ENCODE measurements at places on chromosomes 2 and 18.

DNA sequence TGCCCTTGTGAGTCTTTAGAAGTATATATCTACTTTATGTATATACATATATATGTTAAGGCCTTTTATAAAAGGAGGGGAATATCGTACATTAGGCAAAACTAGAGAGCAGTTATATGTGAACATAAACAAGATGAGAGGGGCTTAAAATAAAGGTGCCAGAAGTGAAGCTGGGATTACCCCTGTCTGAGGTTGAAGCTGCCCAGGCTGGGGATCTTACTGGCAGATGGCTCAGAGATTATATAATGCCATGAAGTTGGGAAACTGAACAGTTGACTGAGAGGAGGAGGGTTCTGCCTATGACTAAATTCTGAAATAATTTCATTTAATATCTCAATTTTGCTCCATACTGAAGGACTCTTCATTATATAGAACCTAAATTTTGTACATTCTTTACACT is 6.0 kb downstream of the PNO1 start:
- no peak for DNase-seq

DNA sequence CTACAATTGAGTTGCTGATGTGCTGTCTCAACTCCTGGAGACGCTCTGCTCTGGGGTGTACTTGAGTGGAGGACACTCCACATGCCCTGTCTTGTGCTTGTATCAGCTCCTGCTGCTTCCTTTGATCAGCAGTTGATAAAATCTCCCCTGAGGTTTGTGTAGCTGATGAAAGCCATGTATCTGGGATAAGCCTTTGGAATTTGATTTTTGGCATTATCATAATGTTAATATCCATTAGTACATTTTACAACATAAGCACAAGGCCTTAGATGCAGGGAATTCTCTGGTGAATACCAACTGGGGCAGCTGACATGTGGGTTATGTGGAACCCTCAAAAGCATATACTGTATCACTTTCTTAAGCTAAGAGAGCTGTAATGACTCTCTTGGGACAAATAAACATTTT is 222.7 kb upstream of the ITGA4 start:
- no peak for DNase-seq

GRCh38 chr2:229610333-229610732 is 104.0 kb downstream of the DNER start:
- no peak for DNase-seq

GRCh38 chr2:216235896-216236295 is 126.7 kb downstream of the XRCC5 start:
- no peak for DNase-seq

DNA sequence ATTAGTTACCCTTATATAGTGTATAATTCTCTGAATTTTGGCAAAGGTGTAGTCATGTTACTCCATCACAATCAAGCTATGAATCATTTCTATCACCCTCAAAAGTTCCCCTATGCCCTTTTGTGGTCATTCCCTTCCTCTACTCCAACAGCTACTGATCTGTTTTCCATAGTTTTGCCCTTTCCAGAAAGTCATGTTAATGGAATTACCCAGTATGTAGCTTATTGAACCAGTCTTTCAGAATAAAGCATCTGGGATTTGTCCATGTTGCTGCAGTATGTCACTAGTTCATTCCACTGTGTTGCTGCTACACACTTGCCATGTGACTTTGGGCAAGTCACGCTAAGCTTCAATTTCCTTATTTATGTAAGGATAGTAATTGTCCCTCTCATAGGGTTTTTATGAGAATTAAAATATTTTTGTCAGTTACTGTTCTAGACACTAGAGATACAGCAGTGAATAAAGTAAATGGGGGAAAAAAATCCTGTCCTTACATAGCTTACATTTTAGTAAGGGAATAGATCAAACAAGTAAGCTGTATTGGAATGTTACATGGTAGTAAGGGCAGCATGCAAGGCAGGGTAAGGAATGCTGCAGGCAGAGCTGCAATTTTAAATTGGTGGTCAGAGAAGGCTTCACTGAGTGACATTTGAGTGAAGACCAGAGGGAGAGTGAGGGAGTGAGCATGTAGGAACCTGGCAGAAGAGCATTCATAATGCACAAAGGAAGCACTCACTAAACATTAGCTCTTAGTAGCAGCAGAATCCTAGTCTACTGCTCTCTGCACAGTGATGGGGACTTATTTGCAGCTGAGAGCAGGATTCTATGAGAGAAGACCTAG is 80.3 kb upstream of the TSPYL6 start:
- DNase-seq: no peak

GRCh38 chr18:35756506-35757117 is 175.1 kb downstream of the GALNT1 start:
- DNase-seq: peak; percentile 55

- no peak for DNase-seq
Observed at GRCh38 chr18:50836521-50836957, 16.7 kb upstream of the MRO start.

DNA sequence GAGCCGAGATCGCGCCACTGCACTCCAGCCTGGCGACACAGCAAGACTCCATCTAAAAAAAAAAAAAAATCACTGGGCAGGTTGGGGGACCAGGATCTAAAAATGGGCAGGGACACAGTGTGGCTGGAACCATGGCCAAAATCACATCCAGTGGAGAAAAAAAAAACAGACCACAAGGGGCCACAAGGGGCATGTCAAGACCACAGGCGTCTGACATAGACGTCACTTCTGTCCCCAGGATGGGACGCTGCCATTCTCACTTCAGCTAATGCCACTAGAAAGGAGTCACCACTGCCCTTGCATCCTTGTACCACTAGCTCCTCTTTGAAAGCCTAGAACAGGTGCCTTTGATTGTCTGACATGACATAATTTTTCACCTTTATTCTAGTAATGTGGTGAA is 2.5 kb upstream of the POMC start:
- DNase-seq: no peak

DNA sequence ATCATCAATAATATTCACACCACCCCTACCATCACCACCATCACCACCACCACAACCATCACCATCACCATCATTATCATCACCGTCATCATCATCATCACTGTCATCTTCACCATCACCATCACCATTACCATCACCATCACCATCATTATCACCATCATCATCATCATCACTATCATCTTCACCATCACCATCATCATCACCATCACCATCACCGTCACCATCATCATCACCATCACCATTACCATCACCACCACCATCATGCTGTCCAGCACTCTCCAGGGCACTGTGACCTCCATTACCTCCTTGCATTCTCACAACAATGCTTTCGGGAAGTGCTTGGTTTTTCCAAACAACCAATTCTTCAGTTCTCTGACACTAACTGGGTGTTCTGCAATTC is 13.1 kb upstream of the TEX44 start:
- DNase-seq: no peak

- no peak for DNase-seq
Observed at GRCh38 chr2:84427235-84428138, 31.6 kb downstream of the SUCLG1 start.

DNA sequence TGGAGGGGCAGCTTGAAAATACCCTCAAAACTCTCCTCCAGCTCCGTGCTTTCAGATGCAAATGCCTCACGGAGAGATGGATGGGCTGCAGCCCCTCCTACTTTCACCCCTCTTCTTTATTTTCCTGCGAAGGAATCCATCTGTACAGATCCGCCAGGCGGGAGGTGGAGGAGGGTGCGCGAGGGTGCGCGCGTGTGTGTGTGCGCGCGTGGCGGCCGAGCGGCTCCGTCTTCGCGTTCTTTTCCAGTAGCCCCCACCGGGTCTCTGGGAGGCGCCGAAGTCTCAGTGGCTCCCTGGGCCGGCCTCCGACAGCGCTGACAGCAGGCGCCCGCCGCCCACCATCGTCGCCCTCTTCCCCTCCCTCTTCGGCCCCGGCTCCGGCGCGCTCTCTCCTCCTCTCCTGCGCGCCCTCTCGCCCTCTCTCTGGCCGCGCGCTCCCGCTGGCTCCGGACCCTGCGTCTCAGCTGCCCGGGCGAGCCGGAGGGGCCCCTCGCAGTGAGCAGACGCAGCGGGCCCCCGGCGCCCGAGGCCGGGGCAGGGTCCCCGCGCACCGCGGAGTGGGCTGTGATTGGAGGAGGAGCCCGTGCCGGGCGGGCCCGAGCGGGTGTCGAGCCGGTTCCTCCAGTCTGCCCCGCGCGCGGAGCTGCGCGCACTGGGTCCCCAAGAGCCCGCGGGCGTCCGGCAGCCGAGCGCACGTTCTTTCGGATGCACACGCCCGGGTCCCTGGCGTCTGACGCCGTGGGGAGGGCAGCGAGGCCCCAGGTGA is at the start of gene CDH7:
CDH7 (plus strand) TSS at position 624 of the 766 bp plus-strand sequence. CDS start 11,831 bp downstream, outside the sequence.
- DNase-seq: no peak

DNA sequence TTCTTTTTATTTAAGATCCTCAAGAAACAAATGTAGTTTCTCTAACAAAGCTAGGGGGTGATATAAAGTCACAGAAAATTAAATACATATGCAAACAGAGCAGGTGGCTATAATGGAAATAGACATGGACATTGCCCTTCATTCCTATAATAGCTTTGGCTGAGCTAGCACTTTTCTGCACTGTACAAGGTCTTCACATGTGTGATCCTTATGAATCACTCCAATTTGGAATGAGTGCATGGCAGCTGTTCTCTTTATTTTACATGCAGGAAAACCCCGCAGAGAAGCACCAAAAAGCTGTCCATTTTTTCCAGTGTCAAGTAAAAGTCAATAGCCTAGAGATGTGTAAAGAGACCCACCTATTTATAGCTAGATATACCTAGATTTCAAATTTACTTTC is 747.4 kb upstream of the SLC8A1 start:
- DNase-seq: no peak

DNA sequence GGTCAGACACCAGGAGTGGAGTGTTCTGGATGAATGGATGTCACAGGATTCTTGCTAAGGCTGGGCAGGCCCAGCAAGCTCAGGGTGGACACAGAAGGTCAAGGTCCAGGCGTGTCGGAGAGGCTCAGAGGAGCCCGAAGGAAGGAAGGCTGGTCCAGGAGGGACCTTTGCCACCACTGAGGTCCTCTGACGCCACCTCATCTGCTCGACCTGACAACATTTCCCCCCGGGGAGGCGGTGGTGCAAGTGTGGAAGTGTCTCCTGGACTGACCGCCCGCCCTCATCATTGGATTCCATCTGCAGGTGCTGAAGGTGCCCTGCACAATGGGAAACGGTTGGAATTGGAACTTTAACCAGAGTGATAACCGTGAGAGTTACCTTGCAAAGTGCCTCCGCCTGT is 124.6 kb downstream of the RTP5 start:
- no peak for DNase-seq

DNA sequence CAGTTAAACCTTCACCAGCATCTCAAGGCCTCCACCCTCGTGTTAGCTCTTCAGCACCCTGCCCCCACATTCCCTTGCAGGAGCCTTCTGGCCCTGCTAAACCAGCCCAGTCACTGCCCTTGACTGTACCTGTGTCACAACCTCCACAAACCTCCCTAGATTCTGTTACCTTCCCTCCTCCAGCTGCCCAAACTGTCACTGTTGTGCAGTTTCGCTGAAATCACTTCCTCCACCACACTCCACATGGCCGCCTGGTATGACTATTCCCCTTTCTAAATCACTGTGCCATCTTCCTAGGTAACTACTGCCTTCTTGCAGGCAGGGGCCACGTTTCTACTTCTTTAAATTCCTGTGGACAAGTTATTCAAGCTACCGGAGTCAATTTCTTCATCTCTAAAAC is 160.2 kb downstream of the GALNT14 start:
- DNase-seq: no peak
